ENCODE measurements at places on chromosomes 4 and X.

- DNase-seq, result no peak
These were observed 94.2 kb downstream of the LARP1B start for GRCh38 chr4:128155231-128155855.

GRCh38 chr4:172942840-172943239 lies 225.8 kb upstream of the GALNT7 start:
- DNase-seq, result no peak

DNA sequence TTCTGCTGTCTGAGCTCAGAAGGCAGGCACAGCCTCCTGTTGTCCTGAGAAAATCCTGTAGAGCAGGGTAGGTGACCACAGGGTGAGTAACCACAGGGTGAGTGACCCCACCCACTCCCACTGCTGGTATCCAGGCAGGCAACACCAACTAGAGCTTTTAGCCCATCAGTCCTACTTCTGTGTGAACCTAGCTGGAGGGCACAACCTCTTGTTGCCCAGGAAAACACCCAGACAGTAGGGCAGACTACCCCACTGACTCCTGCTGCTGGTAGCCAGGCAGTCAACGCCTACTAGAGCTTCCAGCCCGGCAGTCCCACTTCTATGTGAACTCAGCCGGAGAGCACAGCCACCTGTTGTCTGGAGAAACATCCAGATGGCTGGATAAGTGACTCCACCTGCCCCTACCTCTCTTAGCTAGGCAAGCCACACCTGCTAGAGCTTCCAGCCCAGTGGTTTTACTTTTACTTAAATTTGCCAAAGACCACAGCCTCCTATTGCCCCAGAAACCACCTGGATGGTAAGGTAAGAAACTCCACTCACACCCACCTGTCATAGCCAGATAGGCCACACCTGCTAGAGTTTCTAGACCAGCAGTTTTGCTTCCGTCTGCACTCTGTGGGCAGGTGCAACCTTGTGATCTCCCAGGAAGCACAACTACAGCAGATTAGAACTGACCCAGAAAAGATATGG lies 371.6 kb downstream of the INPP4B start:
- DNase-seq, result no peak

DNA sequence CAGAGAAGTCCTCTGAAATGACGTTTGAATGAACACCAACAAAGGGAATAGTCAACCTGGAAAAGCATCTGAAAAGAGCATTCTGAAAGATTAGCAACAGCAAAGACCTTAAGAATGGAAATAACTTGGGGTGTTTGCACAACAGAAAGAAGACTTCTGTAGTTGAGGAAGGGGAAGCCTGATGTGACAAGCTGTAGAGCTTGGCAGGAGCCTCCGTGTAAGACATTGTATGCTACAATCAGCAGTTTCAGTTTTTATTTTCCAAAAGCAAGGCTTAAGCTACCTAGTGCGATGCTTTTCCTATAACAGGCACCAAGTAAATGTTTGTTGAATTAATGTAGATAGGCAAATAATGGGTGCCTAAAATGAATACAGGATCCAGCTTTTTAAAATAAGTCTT lies 484.0 kb downstream of the SPRY1 start:
- DNase-seq, result no peak

GRCh38 chr4:76952656-76953582 lies 3.4 kb downstream of the SEPTIN11 start:
- no peak for DNase-seq

Measured in H4 (cell line).